ENCODE measurements at places on chromosomes 12 and 14.

GRCh38 chr12:98771811-98772752 is 127.0 kb downstream of the APAF1 start:
- no peak for DNase-seq

DNA sequence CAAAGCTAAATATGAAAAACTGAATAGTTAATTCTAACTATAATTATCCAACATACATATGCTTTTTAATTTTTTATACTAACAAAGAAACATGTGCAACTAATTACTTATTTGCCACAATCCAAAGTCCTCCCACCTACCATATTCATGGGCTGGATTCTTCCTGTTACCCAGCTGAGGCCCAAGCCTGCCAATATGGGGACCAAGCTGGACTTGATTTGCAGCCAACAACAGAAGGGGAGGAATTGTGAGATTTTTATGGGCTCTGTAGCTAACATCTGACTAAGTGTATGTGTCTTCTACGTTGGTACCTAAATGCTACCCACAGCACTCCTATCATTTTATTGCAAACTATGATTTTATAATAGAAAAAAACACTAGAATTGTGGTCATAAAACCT is 13.1 kb upstream of the ANKS1B start:
- DNase-seq = no peak

DNA sequence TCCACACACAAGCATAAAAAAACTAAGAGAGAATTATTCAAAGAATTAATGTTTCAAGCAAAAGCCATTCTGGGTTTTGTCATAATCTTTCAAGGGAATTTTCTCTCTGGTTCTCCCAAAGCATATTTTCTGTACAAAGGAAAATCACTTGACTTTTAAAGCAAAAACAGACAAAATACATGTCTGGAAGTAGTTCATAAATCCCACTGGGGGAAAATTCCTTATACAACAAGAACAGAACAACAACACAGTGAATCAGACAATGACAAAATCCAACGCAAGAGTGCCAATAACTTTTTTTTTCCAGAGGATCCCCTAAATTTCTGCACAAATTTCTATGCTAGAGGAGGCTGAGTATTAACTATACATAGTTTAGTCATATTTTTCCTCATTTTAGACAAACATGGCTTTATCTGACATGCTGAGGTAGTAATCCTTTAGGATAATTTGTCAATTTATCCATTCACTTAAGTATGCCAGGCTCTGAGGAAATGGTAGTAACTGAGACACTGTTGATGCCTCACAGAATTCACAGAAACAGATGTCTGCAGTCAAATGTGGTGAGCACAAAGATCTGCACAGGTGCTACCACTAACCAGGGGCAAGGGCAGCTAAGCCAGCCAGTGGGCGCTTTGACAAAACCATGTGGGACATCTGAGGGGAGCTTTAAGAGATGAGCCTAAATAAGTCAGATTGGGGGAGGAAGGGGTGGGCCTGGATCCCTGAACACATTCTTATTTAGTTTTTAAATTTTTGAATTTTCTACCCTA is 38.0 kb downstream of the GRIP1 start:
- no peak for DNase-seq

DNA sequence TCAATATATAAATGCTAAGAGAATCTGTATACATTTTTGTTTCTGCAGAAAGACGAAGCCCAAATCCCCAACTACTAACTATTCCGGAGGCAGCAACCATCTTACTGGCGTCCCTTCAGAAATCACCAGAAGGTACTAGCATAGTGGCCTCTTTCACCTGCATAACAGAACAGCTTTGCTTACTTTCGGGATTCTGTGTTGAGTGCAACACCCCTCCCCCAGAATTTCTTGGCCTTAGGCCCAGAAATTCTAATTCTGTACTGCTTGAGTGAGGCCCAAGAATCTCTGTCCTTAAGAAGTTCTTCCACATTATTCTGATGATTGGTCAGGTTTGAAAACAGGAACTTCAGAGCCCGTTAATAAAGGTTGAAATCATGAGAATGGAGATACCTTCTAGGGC is 2.9 kb downstream of the SPX start:
- no peak for DNase-seq

All from NCI-H526 treated with DMSO at 0.1 percent for 48 hours (cell line).